ENCODE measurements at places on chromosomes 16 and 17.

DNA sequence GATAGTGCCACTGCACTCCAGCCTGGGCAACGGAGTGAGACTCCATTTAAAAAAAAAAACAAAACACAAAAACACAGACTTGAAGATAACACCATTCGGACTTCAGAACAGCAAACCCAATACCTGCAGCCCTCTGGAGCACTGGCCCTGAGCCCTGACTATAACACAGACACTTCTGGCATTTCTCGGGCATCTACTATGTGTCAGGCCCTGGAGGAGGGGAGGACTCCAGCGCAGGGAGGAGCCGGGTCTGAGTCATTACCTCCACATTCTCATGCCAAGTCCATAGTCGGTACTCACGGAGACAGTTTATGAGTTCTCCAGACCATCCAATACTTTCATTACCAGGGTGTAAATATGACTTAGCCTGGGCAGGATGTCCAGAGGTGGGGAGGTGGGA, 48.8 kb downstream of the PITPNM3 start:
- DNase-seq, result no peak

DNA sequence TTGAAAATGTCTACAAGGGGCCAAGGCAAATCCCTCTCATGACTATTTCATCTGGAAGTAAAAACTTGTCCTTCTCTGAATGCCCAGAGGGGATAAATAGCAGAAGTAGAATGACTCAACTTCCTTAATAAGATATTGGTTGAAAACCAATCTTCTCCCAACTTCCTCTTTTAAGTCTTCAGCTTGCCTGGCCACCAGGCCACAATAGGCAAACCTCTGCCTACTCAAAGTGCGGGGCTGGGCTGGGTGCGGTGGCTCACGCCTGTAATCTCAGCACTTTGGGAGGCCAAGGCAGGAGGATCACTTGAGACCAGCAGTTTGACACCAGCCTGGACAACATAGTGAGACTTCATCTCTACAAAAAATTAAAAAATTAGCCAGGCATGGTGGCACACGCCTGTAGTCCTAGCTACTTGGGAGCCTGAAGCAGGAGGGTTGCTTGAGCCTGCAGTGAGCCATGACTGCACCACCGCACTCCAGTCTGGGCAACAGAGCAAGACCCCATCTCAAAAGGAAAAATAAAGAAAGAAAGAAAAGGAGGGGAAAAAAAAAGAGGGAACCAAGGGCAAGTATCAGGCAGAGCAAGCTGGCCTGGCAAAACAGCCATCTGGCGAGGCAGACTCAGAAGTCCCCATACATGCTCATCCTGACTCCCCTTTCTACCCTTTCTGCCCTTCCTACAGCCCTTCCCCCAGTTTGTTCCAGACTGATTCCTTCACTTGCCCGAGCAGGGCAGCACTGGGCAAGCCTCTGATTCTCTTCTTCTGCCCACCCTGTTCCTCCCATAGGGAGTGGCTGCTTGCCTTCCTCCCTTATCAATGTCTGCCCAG, 20.6 kb downstream of the MAP3K14 start:
- peak; percentile 86 for DNase-seq

DNA sequence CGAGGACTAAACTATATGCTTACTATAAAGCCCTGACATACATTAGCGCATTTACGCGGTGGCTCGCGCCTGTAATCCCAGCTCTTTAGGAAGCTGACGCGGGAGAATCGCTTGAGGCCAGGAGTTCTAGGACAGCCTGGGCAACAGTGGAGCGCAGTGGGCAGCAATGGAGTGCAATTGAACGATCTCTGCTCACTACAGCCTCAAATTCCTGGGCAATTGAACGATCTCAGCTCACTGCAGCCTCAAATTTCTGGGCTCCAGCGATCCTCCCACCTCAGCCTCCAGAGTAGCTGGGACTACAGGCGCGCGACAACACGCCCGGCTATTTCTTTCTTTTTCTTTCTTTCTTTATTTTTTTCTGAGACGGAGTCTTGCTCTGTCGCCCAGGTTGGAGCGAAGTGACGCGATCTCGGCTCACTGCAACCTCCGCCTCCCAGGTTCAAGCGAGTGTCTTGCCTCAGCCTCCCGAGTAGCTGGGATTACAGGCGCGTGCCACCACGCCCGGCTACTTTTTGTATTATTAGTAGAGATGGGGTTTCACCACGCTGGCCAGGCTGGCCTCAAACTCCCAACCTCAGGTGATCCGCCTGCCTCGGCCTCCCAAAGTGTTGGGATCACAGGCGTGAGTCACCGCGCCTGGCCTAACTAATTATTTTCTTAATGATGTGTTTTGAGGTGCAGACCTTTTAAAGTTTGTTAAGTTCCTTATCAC, 506 bp upstream of the COG7 start:
- DNase-seq, result no peak

DNA sequence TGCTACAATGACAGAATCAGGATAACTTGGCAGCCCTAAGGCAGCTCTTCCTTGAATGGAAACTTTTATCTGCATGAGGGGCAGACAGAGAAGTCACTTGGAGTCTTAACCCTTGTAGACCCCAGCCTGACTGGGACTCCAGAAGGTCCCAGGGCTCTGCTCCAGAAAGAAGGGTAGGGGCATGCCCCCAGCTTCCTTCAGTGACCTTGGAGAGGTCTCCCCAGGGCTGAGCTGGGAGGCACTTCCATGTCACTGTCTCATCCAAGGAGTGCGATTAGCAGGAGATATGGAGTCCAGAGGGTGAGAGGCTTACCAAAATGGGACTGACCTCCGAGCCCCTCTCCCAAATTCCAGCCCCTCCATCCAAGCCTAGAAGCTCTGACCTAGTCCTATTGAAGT, 3.4 kb upstream of the NLRC5 start:
- no peak for DNase-seq

DNA sequence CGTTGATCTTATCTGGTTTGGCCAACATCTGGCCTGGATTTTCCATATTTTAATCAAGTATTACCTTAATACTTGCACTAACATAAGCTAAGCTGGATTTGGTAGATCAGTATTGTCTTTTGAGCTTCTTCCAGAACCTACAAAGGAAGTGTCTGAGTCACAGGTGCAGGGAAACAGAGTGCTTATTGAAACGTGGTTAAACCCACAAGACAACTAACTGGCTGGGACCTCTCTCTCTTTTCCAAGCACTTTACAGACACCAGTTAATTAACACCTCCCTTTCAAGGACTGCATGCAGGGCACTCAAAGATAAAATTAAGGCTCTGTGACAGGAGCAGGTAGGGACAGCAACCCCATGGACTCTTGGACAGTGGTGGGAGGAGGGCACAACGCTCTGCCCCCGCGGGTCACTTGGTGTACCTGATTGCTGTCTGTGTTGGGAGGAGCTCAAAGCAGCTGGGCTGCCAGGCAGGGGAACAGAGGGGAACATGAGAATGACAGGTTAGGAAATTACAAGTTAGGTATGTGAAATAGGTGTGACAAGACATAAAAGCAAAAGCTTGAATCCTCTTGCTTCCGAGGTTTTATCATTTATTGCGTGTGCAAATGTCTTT, 133.7 kb upstream of the MON1B start:
- no peak for DNase-seq

DNA sequence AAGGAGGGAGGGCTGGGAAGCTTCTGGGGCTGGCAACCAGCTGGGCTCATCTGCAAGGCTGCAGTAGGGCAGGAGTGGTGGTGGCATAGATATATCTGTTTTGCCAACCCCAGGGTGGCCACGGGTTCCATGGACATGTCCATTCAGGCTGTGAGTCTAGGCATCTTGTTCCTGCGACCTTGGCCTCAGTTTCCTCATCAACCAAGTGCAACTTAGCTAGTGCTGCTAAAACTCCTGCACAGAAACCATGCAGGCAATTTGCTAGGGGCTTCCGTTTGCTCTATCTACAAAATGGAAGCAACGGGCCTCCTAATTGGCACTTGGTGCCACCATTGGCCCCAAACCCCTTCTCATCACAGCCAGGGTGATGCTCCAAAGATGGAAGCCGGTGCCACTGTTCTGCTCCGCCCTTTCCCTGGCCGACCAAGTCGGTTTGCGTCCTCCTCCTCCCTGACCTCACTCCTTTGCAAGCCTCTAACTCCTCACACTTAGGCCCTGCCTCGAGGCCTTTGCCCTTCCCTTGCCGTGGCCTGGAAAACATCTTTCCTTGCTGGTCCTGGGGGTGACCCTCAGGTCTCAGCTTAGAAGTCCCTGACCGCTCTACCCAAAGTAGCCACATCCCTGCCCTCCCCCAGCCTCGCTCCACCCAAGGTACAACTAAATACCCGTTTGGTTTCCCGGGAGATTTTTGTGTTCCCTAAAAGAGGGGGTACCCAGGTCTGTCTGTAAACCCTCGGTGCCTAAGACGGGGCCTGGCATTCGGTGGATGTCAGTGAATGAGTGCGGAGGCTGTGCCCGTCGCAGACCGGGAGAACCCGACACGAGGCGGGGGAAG, 1.2 kb downstream of the SREBF1 start:
- no peak for DNase-seq

GRCh38 chr17:5286846-5287245, 4.8 kb downstream of the RABEP1 start:
- no peak for DNase-seq
